ENCODE measurements at places on chromosomes 5 and 9.

DNA sequence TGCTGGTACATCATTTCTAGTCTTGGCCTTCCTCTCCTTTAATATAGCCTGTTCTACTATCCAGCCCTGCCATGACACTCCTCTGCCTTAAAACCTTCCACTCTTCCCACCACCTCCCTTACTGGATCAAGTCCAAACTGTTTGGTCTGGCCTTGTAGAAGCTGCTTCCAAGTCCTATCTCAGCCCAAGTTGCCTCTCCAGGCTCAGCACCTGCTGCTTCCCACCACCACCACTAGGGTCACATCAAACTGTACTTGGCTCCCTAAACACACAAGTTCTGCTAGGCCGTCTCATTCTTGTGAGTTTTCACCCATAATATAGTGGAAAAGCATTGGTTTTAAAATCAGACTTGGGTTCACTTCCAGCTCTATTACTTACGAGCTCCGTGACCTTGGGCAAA lies 1.4 kb downstream of the NDUFA8 start:
- DNase-seq = no peak

GRCh38 chr5:142805339-142805738 lies 35.2 kb downstream of the ARHGAP26 start:
- DNase-seq = no peak

DNA sequence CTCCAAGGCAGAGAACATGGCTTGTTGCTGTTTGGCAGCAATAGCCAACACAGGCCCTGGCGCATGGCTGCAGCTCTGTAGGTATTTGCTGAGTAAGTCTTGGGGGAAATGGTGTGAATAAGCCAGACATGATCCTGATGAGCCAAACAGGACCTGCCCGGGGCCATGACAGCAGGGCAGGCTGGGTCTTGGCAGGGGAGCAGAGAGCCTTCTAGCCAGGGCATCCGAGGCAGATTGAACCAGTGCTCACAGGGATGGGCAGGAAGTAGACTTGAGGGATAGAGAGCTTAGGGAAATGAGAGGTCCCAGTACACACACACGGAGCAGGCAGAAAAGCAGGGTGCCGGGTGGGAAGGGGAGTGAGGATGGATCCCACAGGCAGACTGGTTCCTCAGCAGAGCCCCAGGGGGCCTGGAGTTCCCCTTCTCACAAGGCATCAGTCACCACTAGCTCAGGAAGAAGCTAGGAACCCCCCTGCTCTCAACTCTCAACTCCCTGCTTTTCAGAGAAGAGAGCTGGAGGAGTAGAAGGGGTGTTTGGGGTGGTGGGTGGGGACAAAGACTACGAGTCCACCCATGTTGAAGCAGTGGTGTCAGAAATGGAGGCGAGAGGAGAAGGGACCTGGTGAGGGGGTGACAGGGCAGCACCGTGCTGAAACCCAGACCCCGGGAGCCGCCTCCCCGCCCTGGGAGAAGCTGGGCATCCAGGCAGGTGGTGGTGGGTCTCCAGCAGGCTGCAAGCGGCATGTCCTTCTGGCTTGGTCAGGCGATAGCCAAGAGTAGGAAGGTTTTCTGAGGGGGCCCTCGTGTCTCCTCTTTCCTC lies 111.1 kb downstream of the RGS3 start:
- DNase-seq = no peak

GRCh38 chr5:153745778-153746395 lies 255.4 kb downstream of the GRIA1 start:
- DNase-seq = no peak

- no peak for DNase-seq
Observed at GRCh38 chr5:11407556-11408145, 496.6 kb downstream of the CTNND2 start.

GRCh38 chr5:160923411-160923810 lies 71.4 kb upstream of the ATP10B start:
- DNase-seq = no peak

GRCh38 chr5:71014176-71014575 lies 11.0 kb downstream of the NAIP start:
- no peak for DNase-seq

GRCh38 chr5:172437445-172438318 lies 16.6 kb downstream of the SH3PXD2B start:
- peak; percentile 78 for DNase-seq

DNA sequence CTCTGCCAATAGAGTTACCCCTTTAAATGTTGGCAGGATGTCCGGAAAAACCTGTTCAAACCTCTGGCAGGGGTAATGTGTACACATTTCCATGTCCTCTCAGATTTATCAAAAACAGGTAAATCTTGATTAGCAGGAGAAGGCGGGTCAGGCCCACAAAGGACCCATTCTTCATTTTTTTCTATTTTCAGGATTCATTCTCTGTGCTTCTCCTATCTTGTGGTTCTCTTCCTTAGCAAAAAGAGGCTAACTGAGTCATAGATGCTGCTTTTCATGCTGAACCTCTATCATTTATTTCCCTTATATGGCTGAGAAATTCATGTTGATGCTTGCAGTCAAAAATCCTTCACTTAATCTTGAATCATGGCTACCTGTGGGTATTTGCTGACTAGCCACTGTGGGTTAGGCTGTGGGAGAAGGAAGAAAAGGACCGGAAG lies 112.7 kb upstream of the IQGAP2 start:
- no peak for DNase-seq

Data from upper lobe of left lung (tissue), 6 donors.